Effector CD4-positive, alpha-beta T cell (primary cell): ENCODE measurements at places on chromosomes 3 and 15.

- DNase-seq: no peak
These were observed 7.0 kb downstream of the RTP3 start for GRCh38 chr3:46504789-46505188.

DNA sequence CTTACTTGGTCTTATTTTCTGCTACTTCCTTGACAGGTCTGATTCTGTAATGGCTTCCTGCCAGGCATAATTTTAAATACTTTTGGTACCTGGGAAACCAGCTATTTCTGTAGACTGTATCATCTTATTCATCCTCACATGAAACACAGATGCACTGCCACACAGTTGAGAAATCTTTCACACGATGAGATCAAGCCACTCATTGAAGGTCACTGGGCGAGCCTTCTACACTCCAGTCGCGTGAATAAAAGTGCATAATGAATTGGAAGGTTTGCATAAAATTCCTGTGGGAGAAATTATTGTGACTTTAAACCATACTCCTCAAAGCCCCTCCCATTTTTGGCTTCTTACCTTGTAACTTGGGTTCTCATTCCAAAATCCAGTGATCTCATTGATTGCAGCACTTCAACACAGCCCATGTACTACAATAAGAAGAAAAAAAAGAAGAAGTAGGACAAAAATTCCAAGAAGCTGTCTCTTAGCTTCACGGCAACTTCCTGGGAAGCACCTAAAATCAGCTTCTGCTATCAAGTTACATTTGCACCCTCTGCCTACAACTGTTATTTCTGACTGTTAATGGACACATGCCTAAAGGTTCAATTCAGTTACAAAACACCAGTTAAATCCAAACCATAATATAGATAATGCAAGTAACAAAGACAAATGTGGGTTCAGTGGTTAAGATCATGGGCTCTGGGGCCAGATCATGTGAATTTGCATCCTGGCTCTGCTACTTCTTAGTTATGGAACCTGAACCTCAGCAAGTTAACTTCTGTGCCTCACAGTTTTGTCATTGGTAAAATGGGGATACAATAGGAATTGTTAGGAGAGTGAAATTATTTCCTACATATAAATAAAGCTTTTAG lies 39.0 kb downstream of the SHC4 start:
- DNase-seq: no peak

- no peak for DNase-seq
These were observed 1035.3 kb upstream of the GBE1 start for GRCh38 chr3:82796765-82797164.

- no peak for DNase-seq
These were observed 442.4 kb upstream of the BCHE start for GRCh38 chr3:166279636-166280035.

GRCh38 chr15:50893976-50894375 lies 14.5 kb upstream of the AP4E1 start:
- no peak for DNase-seq

DNA sequence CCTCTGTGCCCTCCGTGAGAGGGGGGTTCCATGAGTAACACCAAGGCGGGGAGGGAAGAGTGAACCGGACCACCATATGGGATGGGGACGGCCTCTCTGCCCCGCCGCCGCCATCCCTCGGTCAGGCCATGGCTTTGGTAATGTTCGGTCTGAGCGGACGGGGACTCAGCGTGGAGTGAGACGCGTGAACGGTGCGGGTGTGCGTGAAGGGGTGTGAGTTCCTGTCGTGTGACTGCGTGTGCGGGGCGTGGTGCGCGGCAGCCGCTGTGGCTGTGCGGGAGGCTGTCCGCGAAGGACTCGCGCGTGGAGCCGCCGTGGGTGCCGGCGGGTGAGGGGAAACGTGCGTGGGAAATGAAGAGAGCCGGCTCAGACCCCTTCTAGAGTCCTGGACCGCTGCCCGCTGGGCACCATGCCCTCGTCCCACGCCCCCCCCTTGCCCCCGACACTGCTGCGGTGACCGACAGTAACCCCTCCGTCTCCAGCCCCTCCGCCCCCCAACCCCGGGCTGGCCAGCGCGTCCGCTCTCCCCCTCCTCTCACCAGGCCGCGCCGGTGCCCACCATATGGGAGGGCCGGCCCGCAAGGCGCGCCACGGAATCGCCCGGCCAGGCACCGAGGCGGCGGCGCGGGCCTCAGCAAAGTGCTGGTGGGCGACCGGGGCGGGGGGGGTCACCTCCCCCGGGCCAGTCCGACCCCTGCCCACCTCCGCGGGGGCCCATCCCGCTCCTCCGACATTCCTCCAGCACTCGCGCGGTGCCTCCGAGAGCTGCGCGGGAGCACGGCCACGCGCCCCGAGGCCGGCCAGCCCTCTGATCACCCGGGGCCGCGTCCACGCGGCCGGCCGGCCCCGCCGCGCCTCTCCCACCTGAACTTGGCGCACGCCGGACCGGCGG lies 589 bp downstream of the KLF15 start:
- no peak for DNase-seq

- DNase-seq: no peak
These were observed 170.0 kb upstream of the ROBO2 start for GRCh38 chr3:76869726-76870384.

- DNase-seq: no peak
These were observed 13.2 kb upstream of the NMB start for GRCh38 chr15:84671211-84671610.

- no peak for DNase-seq
These were observed 58.3 kb downstream of the HMG20A start for GRCh38 chr15:77479015-77479414.

GRCh38 chr15:101451846-101452245 lies 37.7 kb downstream of the PCSK6 start:
- DNase-seq: no peak

DNA sequence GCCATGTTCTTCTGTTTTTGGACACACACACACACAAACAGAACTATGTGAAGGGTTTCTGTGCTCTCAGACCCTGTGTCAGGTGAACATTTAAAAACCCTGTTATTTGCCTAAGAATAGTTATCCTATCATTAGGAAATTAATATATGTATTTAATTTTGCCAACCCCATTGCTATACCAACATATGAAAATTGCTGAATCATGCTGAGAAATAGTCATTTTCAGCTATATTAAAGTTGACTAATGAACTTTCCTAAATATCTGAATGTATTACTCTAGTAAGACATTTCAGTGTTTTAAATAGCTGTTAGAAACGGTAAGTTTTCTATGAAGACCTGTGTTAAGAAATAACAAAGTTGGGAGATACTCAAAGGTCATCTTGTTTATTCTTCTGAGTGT lies 596.9 kb upstream of the GRM7 start:
- no peak for DNase-seq

- DNase-seq: no peak
These were observed 12.6 kb downstream of the RAB11A start for GRCh38 chr15:65881766-65882434.

GRCh38 chr3:18669374-18669773 lies 244.2 kb upstream of the SATB1 start:
- no peak for DNase-seq

DNA sequence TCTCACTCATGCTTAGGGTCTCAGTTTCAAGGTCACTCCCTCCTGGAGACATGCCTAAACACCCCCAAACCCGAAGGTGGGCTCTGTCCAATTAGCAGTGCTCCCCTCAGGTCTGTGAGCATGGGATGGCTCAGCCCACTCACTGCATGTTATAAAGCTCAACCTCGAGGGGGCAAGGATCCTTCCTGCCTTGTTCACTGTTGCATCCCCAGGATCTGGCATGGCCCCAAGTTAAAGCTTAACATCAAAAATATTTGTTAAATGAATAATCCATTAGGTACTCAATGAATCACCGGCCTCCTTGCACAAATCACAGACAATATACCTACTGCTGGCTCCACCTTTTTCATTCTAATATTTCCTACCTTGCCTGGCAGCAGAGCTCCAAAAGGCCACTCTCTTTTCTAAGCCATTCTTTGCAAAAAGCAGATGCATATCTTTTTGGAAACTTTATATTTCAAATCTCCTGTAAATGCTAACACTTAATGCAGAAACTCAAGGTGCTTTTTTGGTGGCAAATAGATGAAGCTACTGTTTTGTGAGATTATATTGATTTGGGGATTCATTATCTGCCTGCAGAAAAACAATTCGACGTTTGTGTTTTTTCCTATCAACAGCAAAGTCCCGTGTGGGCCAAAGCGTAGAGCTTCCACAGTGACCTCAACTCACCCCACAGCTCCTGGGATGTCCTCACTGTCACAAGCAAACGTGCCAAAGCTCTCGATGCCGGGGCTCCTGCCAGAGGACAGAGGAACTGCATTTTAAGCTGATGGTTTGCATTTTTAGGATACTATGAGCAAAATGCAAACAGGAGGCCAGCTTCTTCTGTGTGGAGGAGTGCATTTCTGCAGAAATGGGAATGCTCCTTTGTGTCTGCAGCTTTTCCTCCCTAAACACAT lies 35.4 kb downstream of the PCOLCE2 start:
- DNase-seq: no peak

DNA sequence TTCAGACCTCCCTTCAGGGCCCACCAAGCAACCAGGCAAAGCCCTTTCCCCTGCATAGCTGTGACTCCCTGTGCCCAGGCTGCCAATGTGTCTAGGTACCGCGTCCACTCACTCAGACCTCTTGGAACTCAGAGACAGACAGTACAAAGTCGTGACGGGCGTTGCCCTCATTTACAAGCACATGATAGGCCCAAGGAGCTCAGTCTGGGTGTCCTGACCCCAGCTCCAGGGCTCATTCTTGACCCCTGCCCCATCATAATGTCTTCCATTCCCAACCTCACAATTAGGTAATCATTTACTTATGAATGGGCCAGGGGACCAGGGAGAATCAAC lies 56.0 kb downstream of the KLF13 start:
- no peak for DNase-seq

GRCh38 chr3:123193448-123194101 lies 8.2 kb upstream of the SEC22A start:
- no peak for DNase-seq

- DNase-seq: no peak
These were observed 3.6 kb downstream of the GNAT1 start for GRCh38 chr3:50194903-50195500.

DNA sequence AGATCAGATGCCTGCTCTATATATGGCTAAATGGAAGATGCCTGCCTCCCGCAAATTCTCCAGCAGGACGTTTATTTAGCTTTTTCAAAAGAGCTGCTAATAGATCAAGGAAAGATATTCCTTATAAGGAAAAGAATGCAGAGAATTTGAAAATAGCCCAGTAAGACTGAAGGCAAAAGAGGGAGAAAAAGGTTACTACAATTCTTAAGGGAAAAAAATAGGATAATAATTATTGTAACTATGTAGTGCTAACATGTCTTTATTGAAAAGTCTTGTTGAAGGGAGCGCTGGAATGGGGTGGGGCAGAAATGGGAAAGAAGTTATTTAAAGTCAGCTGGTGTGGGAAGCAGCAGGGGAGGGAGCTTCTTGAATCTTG lies 2.9 kb downstream of the TPM1 start:
- no peak for DNase-seq
